Fibroblast of pulmonary artery (primary cell): ENCODE measurements at places on chromosomes 2 and 18.

DNA sequence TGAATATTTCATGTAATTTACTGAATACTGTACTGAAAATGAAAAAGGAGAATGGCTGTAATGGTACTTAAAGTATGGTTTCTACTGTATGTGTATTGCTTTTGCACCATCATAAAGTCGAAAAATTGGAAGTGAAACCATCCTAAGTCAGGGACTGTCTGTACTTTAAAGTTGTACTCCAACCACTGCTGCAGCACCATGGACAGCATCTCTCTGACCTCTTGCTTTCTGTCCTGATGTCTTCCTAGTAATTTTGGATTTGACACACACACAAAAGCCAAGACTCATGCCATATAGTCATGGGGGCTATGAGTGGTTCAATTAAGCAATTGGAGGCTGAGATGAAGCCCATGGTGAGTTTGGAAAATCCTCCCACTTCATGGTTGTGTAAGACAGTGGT lies 256.3 kb upstream of the PKDCC start:
- DNase-seq, result peak; percentile 56

DNA sequence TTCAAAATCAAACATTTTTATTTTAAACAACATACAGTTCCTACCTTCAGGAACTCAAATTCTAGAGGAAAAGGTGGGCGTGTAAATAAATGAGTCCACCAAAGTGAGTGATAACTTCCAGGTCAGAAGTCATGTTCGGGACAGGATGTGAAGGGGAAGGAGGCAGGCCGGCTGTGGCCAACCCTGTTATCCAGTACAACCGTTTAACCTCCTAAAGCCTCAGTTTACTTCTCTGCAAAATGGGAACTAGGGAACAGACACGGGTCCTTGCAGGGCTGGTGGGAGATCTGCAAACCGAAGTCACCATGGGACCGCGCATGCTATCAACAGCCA lies 373 bp downstream of the EIPR1 start:
- DNase-seq, result peak; percentile 55

DNA sequence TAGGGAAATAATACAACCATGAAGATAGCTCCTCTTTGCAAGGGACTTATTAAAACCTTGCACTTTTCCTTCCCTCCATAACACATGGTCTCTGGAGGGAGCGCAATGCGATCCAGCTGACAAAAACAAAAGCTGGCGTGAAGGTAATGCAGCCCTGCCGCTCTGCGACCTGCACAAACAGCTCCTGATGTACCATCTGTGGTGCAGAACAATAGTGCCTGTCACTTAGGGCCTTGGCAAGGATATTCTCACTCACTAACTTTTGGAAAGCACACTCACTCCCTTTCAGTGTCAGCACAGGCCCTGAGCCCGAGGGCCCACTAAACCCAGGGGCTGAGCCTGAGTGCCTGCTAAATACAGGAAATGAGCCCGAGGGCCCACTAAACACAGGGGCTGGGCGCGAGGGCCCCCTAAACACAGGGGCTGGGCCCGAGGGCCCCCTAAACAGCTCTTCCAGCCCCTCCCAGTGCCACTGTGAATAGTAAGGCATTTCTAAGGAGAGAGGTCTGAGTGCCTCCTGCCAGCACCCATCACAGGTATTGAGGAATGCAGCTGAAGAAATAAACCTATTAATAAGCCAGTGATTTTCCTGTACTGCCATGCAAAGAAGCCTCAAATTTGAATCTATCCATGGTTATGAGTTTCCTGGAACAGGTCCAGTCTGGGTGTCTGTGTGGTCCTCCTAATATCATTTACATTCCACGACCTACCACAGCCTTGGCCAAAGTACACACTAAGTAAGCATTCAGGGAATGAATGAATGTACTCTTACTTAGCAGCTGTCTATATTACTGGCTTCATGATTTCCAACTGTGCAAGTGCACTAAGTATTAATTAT lies 9.3 kb downstream of the L3MBTL4 start:
- no peak for DNase-seq

GRCh38 chr2:217703102-217703501 lies 299.7 kb downstream of the TNS1 start:
- DNase-seq, result no peak
